ENCODE measurements at places on chromosomes 6 and 20. TPM values are rescaled to one million over a fixed set of nuclear protein-coding genes. Genes with fewer than 3 reads are reported as not detected.

- no peak for DNase-seq
Observed at GRCh38 chr20:46206025-46206424, 87.9 kb downstream of the CD40 start.

DNA sequence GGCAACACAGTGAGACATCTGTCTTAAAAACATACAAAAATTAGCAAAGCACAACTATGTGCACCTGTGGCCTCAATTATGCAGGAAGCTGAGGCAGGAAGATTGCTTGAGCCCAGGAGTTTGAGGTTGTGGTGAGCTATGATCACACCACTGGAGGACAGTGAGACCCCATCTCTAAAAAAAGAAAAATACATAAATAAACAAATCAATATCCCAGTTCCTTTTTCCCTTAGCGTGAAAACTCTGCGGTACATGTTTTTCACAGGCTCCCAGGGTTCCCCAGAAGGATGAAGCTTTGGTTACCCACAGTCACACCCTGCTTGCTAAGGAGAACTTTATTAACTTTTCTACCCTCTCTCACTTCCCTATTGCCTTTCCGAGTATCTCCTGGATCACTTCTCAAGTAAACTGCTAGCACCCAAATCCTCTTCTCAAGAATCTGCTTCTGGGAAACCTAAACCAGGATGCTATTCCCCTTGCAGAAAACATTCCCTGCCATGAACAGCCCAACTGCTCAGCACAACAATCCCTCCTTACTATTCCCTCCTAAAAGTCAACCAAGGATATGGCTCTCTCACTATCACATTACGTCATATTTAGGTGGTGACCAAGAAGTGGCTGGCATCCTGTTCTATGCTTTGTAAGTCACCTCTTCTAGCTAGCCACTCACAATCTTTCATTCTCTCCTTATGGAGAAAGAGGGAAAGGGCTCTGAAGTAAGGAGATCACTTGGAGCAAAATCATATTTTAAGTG lies 122.4 kb downstream of the IPCEF1 start:
- DNase-seq: no peak

GRCh38 chr6:27139756-27140579 lies 107.5 kb upstream of the PRSS16 start:
- DNase-seq: peak; percentile 58

DNA sequence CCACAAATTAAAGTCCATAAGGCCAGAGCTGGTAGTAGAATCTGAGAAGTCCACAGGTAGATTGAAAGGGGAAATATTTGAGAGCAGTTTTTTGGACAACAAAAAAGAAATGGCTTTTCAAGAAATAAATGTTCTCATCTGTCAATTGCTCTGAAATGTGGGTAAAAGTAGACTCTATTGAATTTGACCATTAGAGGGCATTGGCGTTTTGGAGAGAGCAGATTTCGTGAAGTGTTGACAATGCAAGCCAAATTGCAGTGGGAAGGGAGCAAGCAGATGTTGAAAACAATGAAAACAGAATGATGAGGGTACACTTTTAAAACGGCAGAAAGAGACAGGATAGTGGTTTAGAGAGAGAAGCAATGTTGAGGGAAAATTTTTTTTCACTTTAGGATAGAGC lies 149.1 kb upstream of the FAM83B start:
- DNase-seq: no peak

- no peak for DNase-seq
Observed at GRCh38 chr6:19424853-19425252, 412.3 kb upstream of the ID4 start.

GRCh38 chr20:19095762-19096161 lies 116.7 kb upstream of the SLC24A3 start:
- DNase-seq: no peak

- DNase-seq: no peak
Observed at GRCh38 chr6:138264372-138264880, 46.1 kb upstream of the PBOV1 start.

DNA sequence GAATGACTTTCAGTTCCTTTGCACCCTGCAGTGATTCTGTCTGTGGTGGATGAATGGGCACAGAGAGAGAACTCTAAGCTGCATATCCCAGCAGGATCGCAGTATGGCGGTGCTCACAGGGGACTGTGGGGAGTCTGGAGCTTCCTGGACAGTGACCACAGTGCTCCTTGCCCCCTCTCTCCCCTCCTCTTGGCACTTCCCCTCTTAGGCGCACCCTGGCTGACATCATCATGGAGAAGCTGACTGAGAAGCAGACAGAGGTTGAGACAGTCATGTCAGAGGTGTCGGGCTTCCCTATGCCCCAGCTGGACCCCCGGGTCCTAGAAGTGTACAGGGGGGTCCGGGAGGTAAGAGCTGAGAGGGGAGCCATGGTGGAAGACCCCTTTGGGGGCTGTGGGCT lies 8.6 kb downstream of the BYSL start:
- no peak for DNase-seq

DNA sequence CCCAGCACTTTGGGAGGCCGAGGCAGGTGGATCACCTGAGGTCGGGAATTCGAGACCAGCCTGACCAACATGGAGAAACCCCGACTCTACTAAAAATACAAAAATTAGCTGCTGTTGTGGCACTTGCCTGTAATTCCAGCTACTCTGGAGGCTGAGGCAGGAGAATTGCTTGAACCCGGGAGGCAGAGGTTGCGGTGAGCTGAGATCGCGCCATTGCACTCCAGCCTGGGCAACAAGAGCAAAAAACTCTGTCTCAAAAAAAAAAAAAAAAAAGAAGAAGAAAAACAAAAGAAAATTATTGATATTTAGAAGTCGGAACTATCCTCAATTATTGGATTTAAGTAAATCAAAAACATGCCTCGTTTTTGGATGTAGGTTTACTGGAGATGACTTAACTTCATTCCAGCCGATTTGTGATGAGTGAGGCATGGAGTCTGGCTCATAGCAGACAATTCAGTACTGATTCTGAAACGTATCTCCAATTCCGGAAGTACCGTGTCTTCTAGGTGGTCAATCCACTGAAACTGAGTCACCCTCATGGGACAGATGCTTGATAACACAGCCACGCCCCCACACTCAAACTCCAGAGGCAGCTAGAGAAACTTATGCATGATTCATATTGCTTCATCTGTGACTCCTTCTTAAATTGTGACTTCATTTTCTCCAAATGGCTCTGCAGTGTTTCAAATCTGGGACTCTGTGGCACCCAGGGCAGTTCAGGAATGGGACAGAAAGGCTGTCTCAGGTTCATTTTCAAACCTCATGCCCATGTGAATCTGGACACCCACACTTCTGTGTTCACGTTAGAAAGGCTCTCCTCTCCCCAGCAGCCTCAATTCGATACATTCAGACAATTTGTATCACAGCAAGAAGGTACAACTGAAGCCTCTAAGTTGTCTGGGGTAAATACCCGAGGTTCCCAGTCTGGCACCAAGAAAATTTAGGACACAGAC lies 110.4 kb upstream of the ARMC2 start:
- no peak for DNase-seq

DNA sequence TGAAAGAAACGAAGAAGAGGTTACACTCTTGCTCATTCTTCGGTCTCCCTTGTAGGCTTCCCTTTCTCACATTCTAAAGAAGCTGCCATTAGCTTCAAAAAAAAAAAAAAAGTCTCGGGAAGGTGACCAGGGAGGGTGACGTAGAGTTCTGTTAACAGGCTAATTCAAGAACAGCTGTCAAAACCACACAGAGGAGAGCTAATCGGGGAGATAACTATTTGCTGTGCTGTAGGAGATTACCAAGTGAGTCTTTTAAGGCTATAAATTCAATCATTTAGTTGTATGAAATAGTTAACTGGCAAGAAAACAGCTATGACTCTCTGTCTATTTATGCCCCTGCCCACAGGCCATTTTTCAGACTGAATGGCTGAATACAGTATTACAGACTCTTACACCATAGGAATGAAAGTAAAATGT lies 256.8 kb downstream of the SYNE1 start:
- peak; percentile 82 for DNase-seq

- DNase-seq: no peak
Observed at GRCh38 chr6:139173172-139173571, 38.3 kb downstream of the HECA start.

GRCh38 chr20:49979030-49979832 lies 3.5 kb upstream of the SNAI1 start:
- no peak for DNase-seq

DNA sequence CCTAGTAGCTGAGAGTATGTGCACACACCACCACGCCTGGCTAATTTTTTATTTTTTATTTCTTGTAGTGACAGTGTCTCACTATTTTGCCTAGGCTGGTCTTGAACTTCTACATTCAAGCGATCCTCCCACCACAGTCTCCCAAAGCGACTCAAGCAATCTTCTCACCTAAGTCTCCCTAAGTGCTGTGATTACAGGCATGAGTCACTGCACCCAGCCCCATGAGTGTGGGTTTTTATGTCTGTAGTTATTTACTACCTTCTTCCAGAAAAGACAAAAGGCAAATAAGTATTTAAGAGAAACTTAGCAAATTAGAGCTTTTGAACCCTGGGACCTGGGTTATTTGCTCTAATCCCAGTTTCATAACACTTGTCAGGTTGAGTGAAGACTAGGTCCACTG lies 92.3 kb upstream of the HCRTR2 start:
- no peak for DNase-seq

DNA sequence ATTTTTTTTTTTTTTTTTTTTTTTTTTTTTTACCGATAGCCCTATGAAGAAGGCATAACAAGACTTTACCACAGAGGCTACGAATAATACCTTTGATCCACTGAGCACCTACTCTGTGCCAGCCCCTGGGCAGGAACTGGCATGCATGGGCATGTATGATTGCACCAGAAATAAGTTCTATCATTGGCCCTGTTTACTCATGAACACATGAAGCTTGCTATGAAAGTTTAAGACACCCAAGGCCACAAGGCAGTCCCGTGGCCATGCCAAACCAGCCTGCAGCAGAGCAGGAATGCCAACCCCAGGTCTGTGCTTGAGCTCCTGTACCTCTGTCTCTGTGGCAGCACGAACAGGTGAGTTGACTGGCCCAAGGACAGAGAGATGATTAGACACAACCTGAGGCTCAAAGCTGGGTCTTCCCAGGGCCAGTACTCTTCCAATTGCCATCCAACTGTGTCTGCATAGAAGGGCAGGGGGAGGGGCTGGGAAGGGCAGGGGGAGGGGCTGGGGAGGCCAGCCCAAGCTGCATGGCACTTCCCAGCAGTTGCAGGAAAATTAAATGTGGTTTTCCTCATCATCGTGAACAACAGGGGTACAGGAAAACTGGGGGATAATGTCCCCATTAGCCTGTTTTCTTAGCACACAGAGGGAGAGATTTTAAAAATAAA lies 63.5 kb downstream of the LRFN2 start:
- DNase-seq: no peak

- peak; percentile 68 for DNase-seq
Observed at GRCh38 chr20:14055127-14055742, 59.9 kb downstream of the MACROD2 start.

DNA sequence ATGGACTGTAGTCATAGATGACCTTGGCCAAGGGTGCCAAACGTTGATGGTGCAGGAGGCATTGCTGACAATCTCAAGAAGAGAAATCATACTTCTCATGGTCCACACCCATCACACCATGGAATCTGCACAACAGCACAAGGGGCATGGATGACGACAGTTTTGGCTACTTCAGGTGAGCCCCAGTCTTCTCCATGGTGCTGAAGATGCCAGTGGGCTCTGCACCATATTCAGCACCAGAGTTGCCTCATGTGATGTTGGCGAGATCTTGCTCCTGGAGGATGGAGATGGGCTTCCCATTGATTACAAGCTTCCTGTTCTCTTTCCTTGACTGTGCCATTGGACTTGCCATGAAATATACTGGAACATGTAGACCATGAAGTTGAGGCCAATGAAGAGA lies 188.9 kb downstream of the NRN1 start:
- no peak for DNase-seq

- DNase-seq: no peak
Observed at GRCh38 chr6:132887204-132887603, 72.8 kb downstream of the RPS12 start.

DNA sequence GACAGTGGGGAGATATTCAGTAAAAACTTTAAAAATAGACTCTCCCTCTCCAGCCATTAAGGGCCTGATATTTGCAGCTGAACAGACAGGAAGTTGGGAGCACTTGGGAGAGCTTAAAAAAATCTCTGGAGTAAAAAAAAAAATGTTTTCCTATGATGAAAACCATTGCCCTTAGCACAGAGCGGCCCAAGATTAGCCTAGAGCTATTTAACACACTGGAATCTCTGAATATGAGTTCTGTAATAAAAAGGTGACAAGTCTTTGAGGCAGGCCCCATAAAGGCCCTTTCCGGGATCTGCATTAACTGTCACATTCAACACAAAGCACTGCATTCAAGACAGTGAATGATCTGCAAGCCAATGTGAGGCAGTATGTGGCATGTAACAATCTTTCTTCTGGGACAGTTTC lies 393.7 kb downstream of the ZFAND3 start:
- DNase-seq: no peak

GRCh38 chr6:125570526-125570925 lies 178.9 kb upstream of the HEY2 start:
- DNase-seq: no peak

DNA sequence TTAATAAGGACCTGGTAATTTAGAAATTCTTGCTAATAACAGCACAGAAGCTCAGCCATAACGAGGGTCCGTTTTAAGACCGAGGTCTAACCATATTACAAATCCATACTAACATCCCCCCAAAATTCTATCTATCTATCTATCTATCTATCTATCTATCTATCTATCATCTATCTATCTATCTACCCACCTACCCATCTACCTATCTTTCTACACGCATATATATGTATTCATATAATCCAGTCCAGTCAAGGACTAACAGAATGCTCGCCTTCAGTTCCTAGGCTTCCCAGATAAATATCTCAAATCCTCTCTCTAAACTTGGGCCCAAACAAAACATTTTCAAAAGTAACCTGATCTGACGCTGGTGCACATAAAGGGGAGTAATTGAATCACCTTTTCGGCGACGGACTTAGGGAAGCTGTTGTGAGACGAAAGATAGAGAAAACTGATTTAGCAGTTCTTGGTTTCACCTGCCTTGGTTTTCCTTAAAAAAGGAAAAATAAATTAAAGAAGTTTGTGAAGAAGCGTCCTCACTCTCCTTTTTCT lies 14.5 kb downstream of the HMGN4 start:
- no peak for DNase-seq

- no peak for DNase-seq
Observed at GRCh38 chr20:13002251-13002650, 6.5 kb upstream of the SPTLC3 start.

The SNX14 gene
- 55.5 TPM for polyA plus RNA-seq

The GNAS-AS1 gene
- 2.2 TPM for polyA plus RNA-seq

The CAGE1 gene
- not detected for polyA plus RNA-seq

The LINC00237 gene
- not detected for polyA plus RNA-seq

The ATP6V1G2 gene
- polyA plus RNA-seq: not detected

The CABLES2 gene
- polyA plus RNA-seq: 4.4 TPM

The SIRPB1 gene
- polyA plus RNA-seq: 0.91 TPM

The MATN4 gene
- 0.34 TPM for polyA plus RNA-seq

The LGSN gene
- not detected for polyA plus RNA-seq

The SPEF1 gene
- 0.11 TPM for polyA plus RNA-seq

All from muscle of arm (tissue), 14 donors.